NCI-H1048 (cell line): ENCODE measurements at places on chromosomes 16 and 17.

DNA sequence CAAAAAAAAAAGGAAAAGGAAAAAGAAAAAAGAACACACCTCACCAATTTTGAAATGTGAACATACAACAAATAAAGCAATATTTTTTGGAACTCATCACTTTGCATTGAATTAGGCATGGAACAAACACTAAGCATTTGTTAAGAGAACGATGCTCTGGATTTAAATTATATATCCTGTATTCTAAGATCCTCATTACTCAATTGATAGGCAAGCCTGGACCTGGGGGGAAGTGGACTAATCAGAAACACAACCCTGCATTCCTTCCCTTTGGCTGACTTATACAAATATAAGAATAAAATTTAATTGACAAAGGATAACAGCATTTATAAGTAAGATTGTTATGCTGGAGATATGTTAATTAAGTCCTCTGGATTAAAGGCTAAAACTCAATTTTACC, 2.2 kb downstream of the GJC1 start:
- no peak for DNase-seq

DNA sequence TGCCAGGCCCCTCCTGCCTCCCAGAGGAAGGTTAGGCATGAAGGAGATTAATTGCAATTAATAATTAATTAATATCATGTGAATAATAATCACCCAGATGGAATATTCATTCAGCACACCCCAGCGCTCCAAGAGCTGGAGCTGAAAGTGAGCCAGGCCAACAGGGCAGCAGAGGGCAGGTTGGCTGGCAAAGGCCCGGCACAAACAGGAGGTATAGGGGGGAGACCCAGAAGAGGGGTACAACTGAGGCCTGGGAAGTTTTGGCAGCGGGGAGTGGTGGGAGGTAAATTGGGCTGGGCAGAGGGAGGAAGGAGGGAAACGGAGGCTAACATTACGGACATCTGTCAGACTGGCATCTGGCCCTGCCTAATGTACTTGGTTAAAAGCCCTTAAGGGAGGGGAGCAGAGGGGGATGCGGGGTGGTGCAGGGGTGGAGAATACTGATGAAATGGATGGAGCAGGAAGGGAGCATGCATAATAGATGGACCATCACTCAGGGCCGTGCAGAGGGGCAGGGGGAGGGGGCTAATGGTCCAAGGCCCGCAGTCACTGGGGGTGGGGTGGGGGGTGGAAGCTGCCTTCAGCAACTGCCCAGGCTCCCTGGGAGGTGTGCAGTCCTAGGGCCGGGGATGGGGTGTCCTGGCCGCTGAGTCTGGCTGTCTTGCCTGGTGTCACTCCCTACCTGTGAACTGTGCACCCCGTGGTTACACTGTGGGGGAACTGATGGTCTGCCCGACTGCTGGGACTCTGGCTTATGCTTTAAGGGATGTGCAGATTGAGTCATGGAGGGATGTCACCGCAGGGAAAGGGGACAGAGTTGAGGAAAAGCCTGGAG, 1.9 kb downstream of the ADAM11 start:
- DNase-seq: no peak

DNA sequence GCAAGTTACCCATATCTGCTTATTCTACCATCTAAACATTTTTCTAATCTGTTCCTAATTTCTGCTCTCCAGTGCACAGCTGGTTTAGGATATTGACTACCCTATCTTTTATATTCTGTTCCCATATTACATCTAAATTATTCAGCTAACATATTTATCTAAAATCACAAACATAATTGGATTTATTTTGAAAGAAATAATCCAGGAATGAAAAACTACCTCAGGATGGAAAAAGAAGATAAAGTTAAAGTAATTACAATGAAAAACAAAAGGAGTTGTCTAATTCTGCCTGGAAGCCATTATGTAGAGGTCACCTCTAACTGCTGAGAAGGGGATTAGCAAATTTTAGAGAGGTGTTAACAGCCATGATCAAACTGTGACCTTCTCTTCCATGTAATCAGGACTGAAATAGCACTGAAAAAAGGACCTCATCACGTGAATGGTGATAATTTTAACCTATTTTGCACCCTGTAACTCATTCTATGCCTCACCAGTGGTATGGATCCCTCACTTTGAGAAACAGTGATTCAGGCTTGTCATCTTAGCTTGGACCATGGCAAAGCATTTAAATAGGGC, 653.3 kb downstream of the CDH11 start:
- DNase-seq: no peak

GRCh38 chr17:34609210-34609609, 29.8 kb downstream of the TMEM132E start:
- DNase-seq: no peak

DNA sequence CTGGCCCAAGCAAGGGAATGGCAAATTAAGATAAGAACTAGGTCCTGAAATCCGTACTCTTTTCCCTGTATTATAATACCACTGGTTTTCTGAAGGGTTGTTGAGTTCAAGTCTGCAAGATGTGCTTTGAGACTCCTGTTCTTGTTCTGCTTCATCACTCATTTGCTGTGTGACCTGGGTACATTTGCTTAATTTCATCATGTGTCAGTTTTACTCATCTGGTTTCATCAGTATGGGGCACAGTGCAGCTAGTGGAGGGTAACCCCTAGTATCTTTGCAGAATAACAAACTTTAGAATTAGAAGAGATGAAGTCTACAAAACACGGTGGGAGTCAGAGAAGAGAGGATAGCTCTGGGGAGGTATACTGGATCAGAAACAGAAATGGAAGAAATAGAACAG, 21.9 kb upstream of the EFCAB13 start:
- no peak for DNase-seq

- no peak for DNase-seq
Measured at GRCh38 chr17:59619035-59619297, 729 bp upstream of the CLTC start.

DNA sequence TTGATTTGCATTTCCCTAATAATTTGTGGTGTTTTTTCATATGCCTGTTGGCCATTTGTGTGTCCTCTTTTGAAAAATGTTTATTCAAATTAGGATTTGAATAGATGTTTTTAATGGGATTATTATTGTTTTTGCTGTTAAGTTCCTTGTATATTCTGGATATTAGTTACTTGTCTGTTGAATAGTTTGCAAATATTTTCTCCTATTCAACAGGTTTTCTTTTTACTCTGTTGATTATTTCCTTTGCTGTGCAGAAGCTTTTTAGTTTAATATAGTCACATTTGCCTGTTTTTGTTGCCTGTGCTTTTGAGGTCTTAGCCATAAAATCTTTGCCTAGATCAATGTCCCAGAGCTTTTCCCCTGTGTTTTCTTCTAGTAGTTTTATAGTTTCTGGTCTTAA, 9.6 kb downstream of the GDE1 start:
- no peak for DNase-seq

DNA sequence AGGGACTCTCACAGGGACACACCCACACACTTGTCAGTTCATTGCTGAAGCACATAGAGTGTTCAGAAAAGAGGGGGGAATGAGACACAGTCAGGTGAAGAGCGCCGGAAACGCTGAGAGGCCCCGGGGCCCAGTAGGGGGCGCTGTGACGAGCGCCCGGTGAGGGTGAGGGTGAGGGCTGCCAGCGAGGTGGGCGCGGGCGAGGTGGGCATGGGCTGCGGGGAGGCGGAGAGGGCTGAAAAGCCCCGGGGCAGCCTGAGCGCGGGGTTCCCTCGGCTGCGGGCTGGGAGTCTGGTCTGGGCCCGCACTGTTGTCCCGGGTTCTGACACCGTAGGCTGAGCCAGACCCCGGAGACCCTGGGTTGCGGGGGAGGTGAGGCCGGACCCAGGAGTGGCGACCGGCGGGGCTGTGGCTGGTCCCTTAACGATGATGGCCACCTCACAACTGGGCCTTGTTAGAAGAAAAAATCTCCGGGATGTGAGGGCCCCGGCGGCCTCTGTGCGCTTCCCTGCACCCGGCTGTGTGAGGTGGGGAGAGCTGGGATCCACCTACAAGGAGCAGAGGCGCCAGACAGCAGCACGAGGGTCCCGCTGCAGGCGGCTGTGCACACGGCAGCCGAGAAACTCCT, 91.4 kb downstream of the C16orf78 start:
- DNase-seq: no peak

DNA sequence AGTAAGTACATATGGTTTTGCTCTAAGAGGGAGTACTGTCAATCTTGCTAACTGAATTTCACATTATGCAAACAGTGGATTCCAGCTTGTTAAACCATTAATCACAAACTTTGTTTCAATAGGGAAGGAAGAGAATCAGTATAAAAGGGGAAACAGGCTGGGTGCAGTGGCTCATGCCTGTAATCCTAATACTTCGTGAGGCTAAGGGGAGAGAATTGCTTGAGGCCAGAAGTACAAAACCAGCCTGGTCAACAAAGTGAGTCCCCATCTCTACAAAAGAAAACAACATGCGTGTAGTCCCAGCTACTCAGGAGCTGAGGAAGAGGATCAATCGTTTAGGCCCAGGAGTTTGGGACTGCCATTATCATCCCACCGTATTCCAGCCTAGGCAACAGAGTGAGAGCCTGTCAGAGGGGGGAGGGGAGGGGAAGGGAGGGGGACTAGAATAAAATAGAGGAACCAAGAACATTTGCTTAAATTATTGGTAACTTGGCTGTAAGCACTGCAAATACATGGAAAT, 65.7 kb downstream of the FBXL20 start:
- DNase-seq: no peak

- DNase-seq: no peak
Measured at GRCh38 chr16:56626685-56627084, 1.1 kb downstream of the MT1E start.

- DNase-seq: no peak
Measured at GRCh38 chr17:31580706-31581490, 189.4 kb downstream of the RAB11FIP4 start.

DNA sequence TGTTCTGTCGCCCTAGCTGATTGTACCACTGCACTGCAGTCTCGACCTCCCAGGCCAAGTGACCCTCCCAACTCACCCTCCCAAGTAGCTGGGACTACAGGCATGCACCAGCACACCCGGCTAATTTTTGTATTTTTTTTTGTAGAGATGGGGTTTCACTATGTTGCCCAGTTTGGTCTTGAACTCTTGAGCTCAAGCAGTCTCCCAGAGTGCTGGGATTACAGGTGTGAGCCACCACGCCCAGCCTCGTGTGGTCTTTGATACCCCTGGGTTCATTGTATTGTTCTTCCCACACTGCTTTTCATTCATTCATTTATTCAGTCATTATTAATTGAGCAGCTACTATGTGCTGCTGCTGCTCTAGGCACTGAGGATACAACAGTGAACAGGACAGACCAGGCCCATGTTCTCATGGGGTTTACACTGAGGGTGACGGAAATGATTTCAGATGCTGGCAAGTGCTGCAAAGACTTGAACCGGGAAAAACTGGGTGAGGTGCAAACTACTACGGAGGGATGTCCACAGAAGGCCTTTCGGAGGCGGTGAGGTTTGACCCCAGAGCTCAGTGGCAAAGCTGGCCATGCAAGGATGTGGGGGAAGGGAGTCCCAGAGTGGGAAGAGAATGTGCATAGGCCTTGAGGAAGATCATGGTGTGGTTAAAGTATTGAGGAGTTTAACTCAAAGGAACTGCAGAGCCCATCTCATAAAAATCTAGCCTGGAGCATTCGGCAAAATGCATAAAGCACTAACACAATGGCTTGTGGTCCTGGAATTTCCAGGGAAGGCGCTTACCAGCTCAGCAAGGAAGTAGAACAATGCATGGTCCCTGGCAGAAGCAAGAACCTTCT, 10.9 kb downstream of the ABCC1 start:
- DNase-seq: no peak
